Cardiac muscle cell (in vitro differentiated cells and primary cell): ENCODE measurements at places on chromosomes 2 and 18. TPM values are rescaled to one million over a fixed set of nuclear protein-coding genes. Genes with fewer than 3 reads are reported as not detected.

- no peak for DNase-seq
Measured at GRCh38 chr18:3402982-3403451, 47.0 kb upstream of the TGIF1 start.

DNA sequence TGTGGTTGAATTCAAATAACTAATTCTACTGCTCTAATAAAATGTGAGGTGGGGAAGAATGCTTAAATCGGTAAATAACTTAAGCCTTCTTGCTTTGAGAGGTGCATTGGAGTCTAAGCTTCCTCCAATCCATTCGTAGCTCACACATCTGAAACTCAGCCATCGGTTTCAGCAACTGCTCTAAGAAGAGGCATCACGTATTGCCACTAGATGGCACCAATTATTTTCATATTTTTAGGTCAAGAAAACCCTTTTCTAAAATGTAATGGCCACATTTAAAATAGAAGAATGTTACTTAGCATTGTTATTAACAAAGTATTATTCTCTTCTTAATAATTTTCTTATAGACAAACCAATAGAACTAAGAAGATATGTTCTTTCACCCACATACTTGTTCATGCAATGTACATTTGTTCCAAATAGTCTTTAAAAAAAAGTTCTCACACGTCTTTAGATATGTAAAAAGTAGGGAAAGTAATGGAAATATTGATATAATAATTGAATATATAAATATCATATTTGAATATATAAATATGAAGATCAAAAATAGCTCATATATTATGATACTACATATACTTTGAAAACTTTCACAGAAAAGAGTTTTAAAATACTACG lies 229.8 kb downstream of the CCDC178 start:
- DNase-seq: peak; percentile 45

GRCh38 chr18:59272891-59273758 lies at the start of gene RAX:
Gene RAX, minus strand, starts transcription at chr18:59273454. Its CDS starts 248 bp downstream, at chr18:59273206.
- DNase-seq: peak; percentile 71

- peak; percentile 50 for DNase-seq
Measured at GRCh38 chr2:172196768-172197431, 94.2 kb upstream of the DLX2 start.

DNA sequence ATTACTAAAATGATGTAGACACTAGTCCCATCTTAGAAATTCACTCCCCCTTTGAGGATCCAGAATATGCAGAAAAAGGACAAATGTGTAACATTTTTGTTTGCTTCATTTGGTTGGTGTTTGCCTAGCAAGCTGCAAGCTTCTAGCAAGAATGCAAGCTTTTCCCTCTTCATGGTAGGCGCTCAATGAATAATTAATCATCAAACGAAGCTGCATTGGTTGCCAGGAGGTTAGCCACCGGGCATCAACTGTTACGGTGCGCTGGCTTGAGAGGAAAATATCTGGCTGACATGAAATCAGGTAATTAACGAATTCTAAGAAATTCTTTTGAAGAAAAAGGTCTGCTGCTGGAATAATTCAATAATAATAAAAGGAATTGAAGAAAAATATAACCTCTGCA lies 341.0 kb upstream of the KYNU start:
- no peak for DNase-seq

GRCh38 chr18:21904856-21905255 lies 164.3 kb downstream of the MIB1 start:
- no peak for DNase-seq

- no peak for DNase-seq
Measured at GRCh38 chr18:74529378-74529777, 4.9 kb upstream of the CNDP1 start.

DNA sequence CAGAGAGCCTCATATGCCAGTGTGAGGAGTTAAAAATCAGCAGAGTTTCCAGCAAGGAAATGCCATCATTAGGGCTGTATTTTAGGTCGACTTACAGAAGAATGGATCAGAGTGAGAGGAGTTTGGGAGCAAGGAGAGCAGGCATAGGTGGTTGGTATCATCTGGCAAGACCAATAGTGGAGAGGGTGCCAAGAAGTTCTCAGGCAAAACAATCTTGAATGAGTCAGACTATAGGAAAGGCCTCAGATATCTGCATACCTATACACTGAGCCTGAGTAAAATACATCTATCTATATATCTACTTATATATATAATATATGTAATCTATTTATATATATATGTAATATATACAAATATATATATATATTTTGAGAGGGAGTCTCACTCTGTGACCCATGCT lies 57.3 kb downstream of the TMEFF2 start:
- no peak for DNase-seq

- no peak for DNase-seq
Measured at GRCh38 chr2:70974592-70974991, 3.8 kb upstream of the ANKRD53 start.

DNA sequence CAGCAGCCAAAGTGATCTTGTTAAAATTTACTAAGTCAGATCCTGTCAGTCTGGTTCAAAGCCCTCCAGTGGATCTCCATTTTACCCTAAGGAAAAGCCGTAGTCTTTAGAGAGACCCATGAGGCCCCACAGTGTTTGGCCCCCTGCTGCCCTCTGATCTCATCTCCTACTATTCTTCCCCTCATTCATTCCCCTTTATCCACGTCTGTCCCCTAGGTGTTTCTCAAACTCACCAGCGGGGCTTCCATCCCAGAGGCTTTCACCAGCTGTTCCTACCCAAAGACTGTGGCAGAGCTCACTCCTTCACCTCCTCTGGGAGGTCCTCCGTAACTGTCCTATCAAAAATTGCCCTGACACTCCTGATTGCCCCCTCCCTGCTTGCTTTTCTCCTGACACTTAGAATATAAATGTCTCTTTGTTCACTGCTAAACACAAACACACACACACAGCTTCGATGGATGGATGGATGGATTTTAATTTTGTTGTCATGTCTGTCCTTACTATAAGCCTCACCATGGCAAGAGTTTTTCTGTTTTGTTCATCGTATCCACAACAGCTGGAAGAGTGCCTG lies 26.1 kb downstream of the LIMS1 start:
- no peak for DNase-seq

The STARD6 gene
- not detected in 2 replicates for total RNA-seq

The GAREM2 gene
- 1.2 and 1.6 TPM in 2 replicates for total RNA-seq

The SFT2D3 gene
- total RNA-seq: 9.3 and 11.7 TPM in 2 replicates

The REG1B gene
- total RNA-seq: not detected in 2 replicates
